ENCODE measurements at places on chromosomes 16 and 17.

- DNase-seq: no peak
Measured at GRCh38 chr16:50272111-50272571, 5.8 kb downstream of the ADCY7 start.

- no peak for DNase-seq
Measured at GRCh38 chr17:34598161-34598776, 18.9 kb downstream of the TMEM132E start.

- no peak for DNase-seq
Measured at GRCh38 chr17:35586569-35587073, 501 bp upstream of the AP2B1 start.

DNA sequence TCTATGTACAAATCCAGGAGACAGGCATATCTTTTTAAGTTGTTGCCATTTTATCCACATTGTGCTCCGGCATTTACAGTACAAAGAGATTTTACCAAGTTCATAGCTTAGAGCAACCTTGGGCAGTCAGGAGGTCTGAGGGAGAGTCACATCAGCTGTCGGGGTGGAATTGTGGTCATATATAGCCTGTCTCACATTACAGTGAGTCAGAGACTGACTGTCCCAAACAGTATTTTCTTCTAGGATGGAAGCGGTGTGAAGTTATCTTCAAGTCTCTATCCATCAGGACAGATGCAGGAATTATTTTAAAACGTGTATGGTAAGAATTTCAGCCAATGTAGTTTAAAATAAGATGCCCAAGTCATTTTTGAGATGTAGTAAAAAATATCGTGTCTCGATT is 53.0 kb downstream of the GPRC5B start:
- no peak for DNase-seq

DNA sequence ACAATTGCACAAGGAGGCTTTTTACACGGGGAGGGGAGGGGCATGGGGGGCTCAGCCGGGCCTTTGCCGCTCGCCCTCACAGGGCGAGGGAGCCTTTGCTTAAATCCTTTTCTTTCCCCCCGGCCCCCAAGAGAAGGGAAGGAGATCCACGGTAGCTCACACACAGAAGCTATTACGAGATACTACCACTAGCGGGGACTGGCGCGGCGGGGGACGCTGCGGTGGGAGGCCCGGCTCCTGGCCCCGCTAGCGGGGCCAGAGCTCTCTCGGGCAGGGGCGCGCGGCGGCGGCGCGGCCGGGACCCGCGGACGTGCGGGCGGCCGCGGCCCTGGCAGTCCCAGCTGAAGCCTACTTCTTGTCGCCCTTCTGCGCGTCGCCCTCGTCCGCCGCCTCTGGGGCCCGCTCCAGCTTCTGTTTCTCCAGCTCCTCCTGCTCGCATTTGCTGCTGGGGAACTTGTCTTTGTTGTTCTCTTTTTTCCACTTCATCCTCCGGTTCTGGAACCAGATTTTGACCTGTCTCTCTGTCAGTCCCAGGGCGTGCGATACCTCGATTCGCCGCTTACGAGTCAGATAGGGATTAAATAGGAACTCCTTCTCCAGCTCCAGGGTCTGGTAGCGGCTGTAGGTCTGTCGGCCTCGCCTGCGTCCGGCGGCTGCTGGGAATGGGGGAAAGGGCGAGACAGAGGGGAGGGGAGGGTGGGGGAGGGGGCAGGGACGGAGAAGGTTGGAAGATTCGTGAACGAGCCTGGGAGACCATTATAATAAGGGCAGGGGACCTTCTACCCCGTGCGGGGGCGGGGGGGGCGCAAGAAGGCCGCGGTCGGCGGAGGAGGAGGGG is 2.0 kb downstream of the HOXB8 start:
- DNase-seq: no peak

DNA sequence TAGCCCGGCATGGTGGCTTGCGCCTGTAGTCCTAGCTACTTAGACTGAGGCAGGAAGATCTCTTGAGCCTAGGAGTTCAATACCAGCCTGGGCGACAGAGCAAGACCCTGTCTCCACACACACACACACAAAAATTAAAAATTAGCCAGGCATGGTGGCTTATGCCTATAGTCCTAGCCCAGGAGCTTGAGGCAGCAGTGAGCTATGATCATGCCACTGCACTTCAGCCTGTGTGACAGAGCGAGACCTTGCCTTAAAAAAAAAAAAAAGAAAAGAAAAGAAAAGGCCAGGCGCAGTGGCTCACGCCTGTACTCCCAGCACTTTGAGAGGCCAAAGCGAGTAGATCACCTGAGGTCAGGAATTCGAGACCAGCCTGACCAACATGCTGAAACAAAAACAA is 23.9 kb downstream of the C17orf75 start:
- no peak for DNase-seq

- no peak for DNase-seq
Measured at GRCh38 chr17:80722661-80723060, 178.0 kb downstream of the RPTOR start.

GRCh38 chr16:5450409-5451104 is 353.0 kb upstream of the EEF2KMT start:
- no peak for DNase-seq

- no peak for DNase-seq
Measured at GRCh38 chr16:7515543-7515942, 182.9 kb downstream of the RBFOX1 start.

- no peak for DNase-seq
Measured at GRCh38 chr17:78408476-78409050, 30.1 kb downstream of the PGS1 start.

DNA sequence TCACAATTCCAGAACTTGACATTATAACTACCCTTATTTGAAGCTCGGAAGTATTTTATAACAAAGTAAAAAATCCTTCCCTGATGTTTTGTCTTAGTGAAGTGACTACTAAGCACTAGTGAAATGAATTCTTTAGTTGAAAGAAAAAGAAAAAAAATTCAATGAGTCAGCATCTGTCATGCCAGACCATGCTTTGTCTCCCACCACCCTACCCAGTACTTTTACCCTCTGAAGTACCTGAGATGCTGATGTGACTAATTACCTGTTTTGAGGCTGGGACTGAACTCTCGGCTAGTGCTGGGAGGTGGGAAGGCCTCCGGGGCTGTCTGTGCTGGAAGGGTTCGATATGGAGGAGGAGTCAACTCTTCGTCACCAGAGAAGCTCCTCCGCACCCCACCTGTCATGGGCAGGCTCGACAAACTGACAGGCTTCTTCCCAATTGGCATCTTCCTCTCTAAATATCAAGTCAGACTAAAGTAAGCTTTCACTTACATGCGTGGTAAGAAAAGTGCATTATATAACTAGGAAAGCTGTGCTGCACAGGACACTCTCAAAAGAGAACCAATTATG is 19.6 kb downstream of the NME2 start:
- DNase-seq: no peak

DNA sequence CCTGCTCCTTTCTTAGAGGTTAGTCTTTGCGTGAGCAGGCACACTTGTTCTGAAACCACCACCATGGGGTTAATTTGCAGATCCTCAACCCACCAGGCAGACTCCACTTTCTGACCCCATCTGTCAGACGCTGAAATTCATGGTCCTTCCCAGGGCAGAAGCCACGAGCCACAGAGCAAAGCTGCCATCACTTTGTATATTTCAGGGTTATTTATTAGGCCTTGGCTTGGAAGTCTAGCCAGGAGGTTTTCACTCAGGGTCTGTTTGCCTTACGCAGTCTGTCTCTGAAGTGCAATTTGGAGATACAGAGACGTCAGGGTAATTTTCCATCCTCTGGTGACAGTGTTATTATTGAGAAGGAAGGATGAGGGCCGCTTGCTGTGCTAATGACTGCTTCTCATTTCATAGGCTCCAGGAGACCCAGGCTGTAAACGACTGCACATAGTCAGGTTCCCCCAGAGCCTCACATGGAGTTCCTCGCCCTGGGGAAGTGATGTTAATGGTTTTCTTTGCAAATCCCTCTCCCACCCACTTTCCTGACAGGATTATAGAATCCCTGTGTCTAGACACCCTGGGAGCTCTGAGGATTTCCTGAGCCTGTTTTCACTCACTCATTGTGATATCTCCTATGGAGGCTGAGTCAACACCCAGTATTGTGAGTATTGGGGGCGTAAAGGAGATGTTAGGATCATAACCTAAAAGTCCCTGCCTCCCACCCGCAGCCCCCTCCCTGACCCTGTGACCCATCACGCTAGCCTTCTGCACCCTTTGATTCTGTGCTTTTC is 269.0 kb downstream of the ABCC12 start:
- no peak for DNase-seq

- no peak for DNase-seq
Measured at GRCh38 chr16:54233615-54234014, 53.0 kb downstream of the IRX3 start.

- DNase-seq: no peak
Measured at GRCh38 chr17:80177986-80178595, 8.3 kb downstream of the CARD14 start.
